ENCODE measurements at places on chromosomes 5 and 9. TPM values are rescaled to one million over a fixed set of nuclear protein-coding genes. Genes with fewer than 3 reads are reported as not detected.
A peak's percentile ranks its signal among the peaks of the same experiment; 100 is the strongest.

GRCh38 chr9:37251452-37251851 lies 131.1 kb downstream of the ZCCHC7 start:
- no peaks in the 10 kb centered on the region for H3K27me3 ChIP-seq
- H3K4me3 ChIP-seq = no peak overlapping the region
- H3K36me3 ChIP-seq = peaks cover 7% of the 10 kb centered on the region
- no peak for DNase-seq

Gene ZDHHC21
- total RNA-seq = 7.9 TPM

Gene ARHGEF28
- total RNA-seq = 2.1 TPM

- no peaks in the 10 kb centered on the region for H3K4me1 ChIP-seq
- no peak overlapping the region for H3K4me3 ChIP-seq
- H3K27me3 ChIP-seq = no peaks in the 10 kb centered on the region
- H3K27ac ChIP-seq = no peak overlapping the region
Measured at GRCh38 chr5:90359073-90359920, 50.3 kb downstream of the CETN3 start.

GRCh38 chr9:19286634-19287188 lies 56.2 kb downstream of the DENND4C start:
- no peak overlapping the region for H3K4me3 ChIP-seq
- no peaks in the 10 kb centered on the region for H3K27me3 ChIP-seq
- H3K27ac ChIP-seq = no peak overlapping the region
- peaks cover 37% of the 10 kb centered on the region for H3K4me1 ChIP-seq
- peaks cover 34% of the 10 kb centered on the region for H3K36me3 ChIP-seq
- no peak for DNase-seq

Gene KIAA1958
- total RNA-seq = 5.6 TPM

DNA sequence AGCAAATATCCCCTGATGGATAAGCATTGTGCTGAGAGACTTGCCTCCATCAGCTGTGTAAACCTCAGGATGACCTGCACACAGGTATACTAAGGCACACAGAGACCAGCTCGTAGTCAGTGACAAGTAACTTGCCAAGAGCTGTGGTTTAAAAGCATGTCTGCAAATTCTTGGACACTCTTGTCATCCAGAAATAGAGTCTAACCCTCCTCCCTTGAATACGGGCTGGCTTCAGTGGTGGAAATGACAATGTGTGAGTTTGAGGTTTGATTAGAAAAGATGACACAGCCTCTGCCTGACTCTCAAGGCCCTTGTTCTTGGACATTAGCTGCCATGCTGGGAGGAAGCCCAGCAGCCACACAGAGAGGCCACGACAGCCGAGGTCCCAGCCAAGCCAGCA lies 114.4 kb downstream of the GADD45G start:
- peaks cover 10% of the 10 kb centered on the region for H3K4me1 ChIP-seq
- H3K4me3 ChIP-seq = no peak overlapping the region
- H3K27ac ChIP-seq = peak overlapping the region; percentile 60
- no peaks in the 10 kb centered on the region for H3K27me3 ChIP-seq

DNA sequence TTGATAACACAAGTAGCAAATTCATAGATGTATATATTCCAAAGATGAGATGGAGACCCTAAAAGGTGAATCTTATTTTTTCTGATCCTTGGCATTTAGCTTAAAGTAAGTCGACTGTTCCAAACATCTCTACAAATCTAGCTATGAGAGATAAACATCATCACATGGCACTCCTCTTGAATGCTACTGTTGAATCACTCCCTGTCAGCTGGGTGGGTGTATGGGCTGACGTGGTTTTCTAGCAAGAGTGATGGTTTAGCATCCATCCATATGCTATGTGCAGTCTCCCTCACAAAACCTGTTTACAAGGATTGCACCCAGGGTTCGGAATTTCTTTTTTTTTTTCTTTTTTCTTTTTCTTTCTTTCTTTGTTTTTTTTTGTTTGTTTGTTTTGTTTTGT lies 13.8 kb downstream of the ACO1 start:
- peaks cover 31% of the 10 kb centered on the region for H3K4me1 ChIP-seq
- DNase-seq = no peak
- H3K27me3 ChIP-seq = no peaks in the 10 kb centered on the region
- H3K36me3 ChIP-seq = no peaks in the 10 kb centered on the region

- H3K36me3 ChIP-seq = no peaks in the 10 kb centered on the region
- peaks cover 12% of the 10 kb centered on the region for H3K27me3 ChIP-seq
- peaks cover 75% of the 10 kb centered on the region for H3K4me1 ChIP-seq
- no peak for DNase-seq
- peak overlapping the region; percentile 53 for H3K27ac ChIP-seq
- no peak overlapping the region for H3K4me3 ChIP-seq
Measured at GRCh38 chr5:142547445-142548380, 138.2 kb downstream of the FGF1 start.

GRCh38 chr9:22700171-22700570 lies 253.5 kb downstream of the DMRTA1 start:
- H3K36me3 ChIP-seq = no peaks in the 10 kb centered on the region
- no peak overlapping the region for H3K4me3 ChIP-seq

DNA sequence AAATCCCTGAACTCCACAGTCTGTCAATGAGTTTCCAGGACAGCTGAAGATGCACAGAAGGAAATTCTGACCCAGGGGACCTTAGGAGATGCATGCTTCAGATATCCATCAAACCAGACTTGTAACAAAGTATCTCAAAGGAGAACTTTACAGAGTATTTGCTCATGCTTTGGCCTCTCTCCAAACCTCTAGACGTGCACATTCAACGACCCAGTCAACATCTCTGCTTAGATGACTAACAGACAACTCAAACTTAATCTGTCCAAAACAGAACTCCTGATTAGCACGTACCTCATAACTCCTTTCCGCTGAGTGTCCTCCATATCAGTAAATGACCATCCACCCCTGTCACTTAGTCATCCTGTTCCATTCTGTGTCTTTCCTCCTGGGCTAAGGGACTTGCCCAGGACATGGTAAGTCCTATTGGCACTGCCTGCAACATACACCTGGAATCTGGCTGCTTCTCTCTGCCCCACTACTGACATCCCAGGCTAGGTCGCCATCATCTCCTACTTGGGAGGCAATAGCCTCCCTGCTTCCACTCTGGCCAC lies 107.4 kb downstream of the LMNB1 start:
- peaks cover 13% of the 10 kb centered on the region for H3K4me1 ChIP-seq
- no peaks in the 10 kb centered on the region for H3K27me3 ChIP-seq
- H3K4me3 ChIP-seq = no peak overlapping the region

- DNase-seq = no peak
- no peak overlapping the region for H3K4me3 ChIP-seq
- no peaks in the 10 kb centered on the region for H3K4me1 ChIP-seq
- H3K27me3 ChIP-seq = no peaks in the 10 kb centered on the region
Measured at GRCh38 chr9:82271106-82271561, 282.6 kb downstream of the SPATA31D1 start.

- H3K27me3 ChIP-seq = peaks cover 12% of the 10 kb centered on the region
- peaks cover 4% of the 10 kb centered on the region for H3K4me1 ChIP-seq
- H3K4me3 ChIP-seq = no peak overlapping the region
- DNase-seq = no peak
- H3K27ac ChIP-seq = no peak overlapping the region
Measured at GRCh38 chr5:157665467-157666070, 5.8 kb upstream of the C5orf52 start.

GRCh38 chr9:98583417-98583816 lies 125.3 kb downstream of the GABBR2 start:
- H3K4me1 ChIP-seq = no peaks in the 10 kb centered on the region
- H3K27ac ChIP-seq = no peak overlapping the region
- peaks cover 64% of the 10 kb centered on the region for H3K27me3 ChIP-seq
- DNase-seq = no peak

GRCh38 chr5:54156577-54156976 lies 153.8 kb downstream of the ARL15 start:
- H3K36me3 ChIP-seq = no peaks in the 10 kb centered on the region
- H3K4me1 ChIP-seq = peaks cover 10% of the 10 kb centered on the region
- no peaks in the 10 kb centered on the region for H3K27me3 ChIP-seq

Gene TEK
- 21.7 TPM for total RNA-seq

DNA sequence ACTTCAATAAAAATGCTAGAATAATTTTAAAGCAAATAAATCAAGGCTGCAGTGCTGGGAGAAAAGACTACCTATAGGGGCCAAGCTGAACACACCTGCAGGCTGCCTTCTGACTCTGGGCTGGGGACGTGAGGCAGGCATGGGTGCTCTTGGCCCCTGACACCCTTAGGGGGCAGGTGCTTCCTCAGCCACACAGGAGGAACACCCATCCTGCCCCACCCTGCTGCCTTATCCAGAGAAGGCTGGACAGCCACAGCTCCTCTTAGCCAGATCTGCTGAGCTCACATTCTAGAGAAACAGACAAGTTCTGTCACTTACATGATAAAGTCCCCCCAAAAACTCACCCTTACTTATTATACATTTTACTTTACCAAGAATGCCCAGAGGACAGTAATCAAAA lies 6.6 kb upstream of the LMX1B start:
- no peak overlapping the region for H3K27ac ChIP-seq
- peaks cover 54% of the 10 kb centered on the region for H3K27me3 ChIP-seq
- no peaks in the 10 kb centered on the region for H3K36me3 ChIP-seq
- no peak overlapping the region for H3K4me3 ChIP-seq

Gene MARCOL
- not detected for total RNA-seq

Gene GNPDA1
- 24.3 TPM for total RNA-seq

Gene ARHGEF39
- total RNA-seq = 0.27 TPM

DNA sequence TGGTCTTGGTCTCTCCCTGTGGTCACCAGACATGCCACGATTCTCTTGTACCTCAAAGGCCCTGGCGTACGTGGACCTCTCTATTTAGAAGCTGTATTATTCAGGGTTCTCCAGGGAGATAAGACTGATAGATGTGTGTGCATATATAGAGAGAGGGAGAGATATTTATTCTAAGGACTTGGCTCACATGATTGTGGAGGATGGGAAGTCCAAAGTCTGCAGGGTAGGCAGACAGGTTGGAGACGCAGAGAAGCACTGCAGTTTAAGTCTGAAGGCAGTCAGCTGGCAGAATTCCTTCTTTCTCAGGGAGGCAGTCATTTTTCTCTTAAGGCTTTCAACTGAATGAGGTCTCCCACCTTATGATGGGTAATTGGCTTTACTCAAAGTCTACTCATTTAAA lies 16.3 kb downstream of the C9orf57 start:
- H3K27me3 ChIP-seq = no peaks in the 10 kb centered on the region
- H3K4me1 ChIP-seq = peaks cover 10% of the 10 kb centered on the region
- H3K36me3 ChIP-seq = no peaks in the 10 kb centered on the region
- no peak overlapping the region for H3K4me3 ChIP-seq

GRCh38 chr9:118262191-118262590 lies 558.0 kb downstream of the TLR4 start:
- H3K4me3 ChIP-seq = no peak overlapping the region
- H3K4me1 ChIP-seq = no peaks in the 10 kb centered on the region
- H3K27ac ChIP-seq = no peak overlapping the region
- no peaks in the 10 kb centered on the region for H3K27me3 ChIP-seq

Gene PCSK5
- total RNA-seq = 5.6 TPM

GRCh38 chr9:108621991-108622855 lies 233.6 kb downstream of the ACTL7B start:
- H3K4me3 ChIP-seq = no peak overlapping the region
- no peaks in the 10 kb centered on the region for H3K36me3 ChIP-seq
- no peak for DNase-seq
- H3K27me3 ChIP-seq = peaks cover 12% of the 10 kb centered on the region

GRCh38 chr5:37553720-37554404 lies 174.7 kb downstream of the WDR70 start:
- H3K27ac ChIP-seq = no peak overlapping the region
- no peaks in the 10 kb centered on the region for H3K36me3 ChIP-seq
- no peak overlapping the region for H3K4me3 ChIP-seq
- H3K4me1 ChIP-seq = peaks cover 19% of the 10 kb centered on the region
- no peaks in the 10 kb centered on the region for H3K27me3 ChIP-seq
- DNase-seq = no peak

Gene TAS2R1
- total RNA-seq = not detected

DNA sequence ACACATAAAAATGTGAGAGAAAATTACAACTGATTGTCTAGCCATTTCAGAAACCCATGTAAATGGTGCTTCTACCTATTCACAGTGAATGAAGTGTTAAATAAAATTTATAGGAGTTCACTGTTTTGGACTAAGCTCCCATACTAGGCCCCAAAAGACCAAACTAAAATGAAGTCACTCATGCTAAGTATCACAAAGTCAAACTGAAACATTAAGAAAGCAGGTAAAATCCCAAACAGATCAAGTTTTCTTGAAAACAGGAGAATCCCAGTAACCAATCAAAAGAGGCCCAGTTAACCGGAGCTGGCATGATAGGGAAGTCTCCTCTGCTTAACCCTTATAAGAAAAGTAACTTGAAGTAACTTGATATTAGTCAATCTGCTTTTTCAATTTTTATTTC lies 35.2 kb upstream of the MYOT start:
- H3K36me3 ChIP-seq = peaks cover 9% of the 10 kb centered on the region
- H3K4me3 ChIP-seq = no peak overlapping the region
- H3K27ac ChIP-seq = peak overlapping the region; percentile 84

- H3K27ac ChIP-seq = no peak overlapping the region
- no peak for DNase-seq
- H3K36me3 ChIP-seq = no peaks in the 10 kb centered on the region
- no peak overlapping the region for H3K4me3 ChIP-seq
Measured at GRCh38 chr5:59745415-59745863, 148.1 kb downstream of the PDE4D start.

- peak overlapping the region; percentile 74 for H3K27ac ChIP-seq
- no peak overlapping the region for H3K4me3 ChIP-seq
- peaks cover 32% of the 10 kb centered on the region for H3K4me1 ChIP-seq
- no peak for DNase-seq
Measured at GRCh38 chr9:70573308-70573707, 158.9 kb upstream of the KLF9 start.

Gene NR2F1
- total RNA-seq = 0.47 TPM

DNA sequence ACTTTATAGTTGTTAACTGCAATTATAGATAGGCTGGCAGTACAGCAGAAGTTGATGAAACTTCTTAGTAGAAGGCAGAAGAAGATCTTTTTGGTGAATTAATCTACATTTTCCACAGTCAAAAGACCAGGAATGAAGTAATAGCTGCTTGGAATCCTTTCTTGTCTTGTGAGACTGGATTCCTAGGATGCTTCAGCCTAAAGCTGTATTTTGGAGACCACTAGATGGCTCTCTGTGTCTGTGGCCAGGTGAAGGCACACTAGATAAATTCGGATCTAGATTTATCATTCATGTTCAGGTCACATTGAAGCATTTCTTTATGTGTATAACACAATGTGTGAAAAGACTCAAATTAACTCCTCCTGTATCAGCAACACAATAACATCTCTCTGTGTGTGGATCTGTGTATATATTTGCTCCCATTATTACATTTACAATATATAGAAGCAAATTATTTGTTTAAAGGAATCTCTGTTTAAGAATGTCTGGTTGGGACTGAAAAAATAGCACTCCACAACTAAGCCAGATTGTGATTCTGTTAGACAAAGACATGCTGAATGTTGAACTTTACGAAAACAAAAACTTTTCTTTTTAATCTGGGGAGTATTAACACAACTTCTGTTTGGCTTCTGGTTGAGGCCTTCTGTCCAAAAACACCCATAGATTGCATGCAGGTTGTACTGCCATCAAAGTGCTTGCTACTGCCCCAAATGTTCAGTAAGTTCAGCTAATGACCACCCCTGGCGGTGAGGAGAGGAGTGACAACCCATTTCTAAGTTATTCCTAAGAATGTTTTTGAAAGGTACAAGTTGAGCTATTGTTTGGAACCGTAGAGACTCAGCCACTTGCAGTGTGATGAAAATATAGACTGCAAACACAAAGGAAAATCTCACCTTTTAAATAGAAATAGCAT lies 10.6 kb downstream of the GRIN3A start:
- H3K4me1 ChIP-seq = no peaks in the 10 kb centered on the region
- H3K4me3 ChIP-seq = no peak overlapping the region
- peaks cover 14% of the 10 kb centered on the region for H3K27me3 ChIP-seq
- H3K36me3 ChIP-seq = no peaks in the 10 kb centered on the region
- no peak overlapping the region for H3K27ac ChIP-seq

All from left ventricle myocardium inferior (tissue), 1 donor.